ENCODE measurements at places on chromosomes 6 and 20.

DNA sequence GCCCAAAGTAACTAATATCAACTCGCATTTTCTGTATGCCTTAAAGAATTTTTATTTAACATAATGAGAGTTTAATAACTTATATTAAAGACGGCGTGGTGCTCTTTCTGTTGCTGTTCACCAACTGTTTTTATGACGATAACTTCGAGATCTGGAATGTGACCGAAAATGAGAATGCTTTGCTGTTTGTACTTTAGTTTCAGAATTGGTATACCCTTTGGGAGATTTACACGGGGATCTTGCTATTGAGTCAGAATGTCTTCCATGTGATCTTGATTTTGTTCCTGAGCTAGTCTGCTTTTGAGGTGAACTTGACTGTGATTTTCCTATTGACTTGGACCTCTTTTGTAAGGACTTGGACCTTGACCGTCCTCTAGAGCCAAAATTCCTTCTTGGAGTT lies 17.9 kb downstream of the PNRC1 start:
- DNase-seq, result no peak

- no peak for DNase-seq
These were observed 86.4 kb downstream of the TCP11 start for GRCh38 chr6:35054743-35055130.

- DNase-seq, result no peak
These were observed at the start of gene SEMG1 for GRCh38 chr20:45206725-45207124. TSS of gene SEMG1 (plus strand) at chr20:45207033. CDS start at chr20:45207054, 21 bp downstream.

DNA sequence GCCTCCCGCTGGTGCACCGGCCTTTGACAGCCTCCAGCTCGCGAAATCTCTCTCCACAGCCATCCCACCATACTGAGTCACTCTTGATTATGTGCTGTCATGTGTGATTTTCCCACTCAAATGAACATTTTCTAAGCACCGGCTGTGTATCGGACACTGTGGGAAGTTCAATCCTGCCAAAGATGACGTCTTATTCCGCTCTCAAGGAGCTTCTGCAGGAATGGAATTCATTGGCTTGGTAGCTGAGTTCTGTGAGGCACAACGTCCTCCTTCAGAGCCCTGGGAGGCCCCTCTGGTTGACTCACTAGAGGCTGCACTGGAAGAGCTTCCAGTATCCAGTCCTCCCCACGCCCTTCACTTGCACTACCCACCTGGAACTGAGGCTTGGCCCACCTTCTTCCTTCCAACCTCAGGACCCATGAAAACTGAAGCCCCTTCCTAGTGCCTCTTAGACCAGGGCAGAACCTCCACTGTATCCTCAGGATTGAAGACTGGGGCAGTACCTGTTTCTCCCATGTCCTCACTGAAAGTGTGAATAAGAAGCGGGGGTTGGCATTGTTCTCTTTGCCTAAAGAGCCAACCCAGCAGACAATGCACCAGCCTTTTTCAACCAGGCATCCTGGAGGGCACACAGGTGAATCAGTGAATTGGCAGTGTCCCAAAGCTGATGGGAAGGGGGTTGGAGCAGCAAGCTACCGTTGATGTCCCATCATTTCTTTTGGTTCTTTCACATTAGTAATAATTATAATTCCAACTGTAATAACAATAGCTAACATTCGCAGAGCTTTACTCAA lies 1.7 kb downstream of the UNC5CL start:
- DNase-seq, result no peak

- no peak for DNase-seq
These were observed 26.5 kb downstream of the EIF2S2 start for GRCh38 chr20:34085544-34086040.

DNA sequence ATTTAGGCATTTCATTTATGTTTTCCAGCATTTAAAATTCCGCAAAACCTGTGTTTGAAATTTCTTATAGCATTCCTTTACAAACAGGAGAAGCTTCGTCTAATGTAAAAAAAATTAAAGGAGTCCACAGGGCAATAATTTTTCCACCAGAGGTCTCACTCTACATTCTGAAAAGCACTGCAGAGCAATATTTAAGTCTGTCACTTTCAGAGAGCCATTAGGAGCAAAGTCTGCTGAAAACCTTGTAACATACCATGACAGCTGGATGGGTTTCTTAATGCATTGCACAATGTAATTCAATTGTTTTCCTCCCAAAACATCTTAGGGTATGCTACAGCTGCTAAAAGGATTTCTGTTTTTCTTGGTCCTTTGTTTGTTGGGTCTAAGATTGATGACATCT lies 18.0 kb downstream of the BAG2 start:
- no peak for DNase-seq

GRCh38 chr6:169990095-169991030 lies 238.9 kb downstream of the ERMARD start:
- no peak for DNase-seq

DNA sequence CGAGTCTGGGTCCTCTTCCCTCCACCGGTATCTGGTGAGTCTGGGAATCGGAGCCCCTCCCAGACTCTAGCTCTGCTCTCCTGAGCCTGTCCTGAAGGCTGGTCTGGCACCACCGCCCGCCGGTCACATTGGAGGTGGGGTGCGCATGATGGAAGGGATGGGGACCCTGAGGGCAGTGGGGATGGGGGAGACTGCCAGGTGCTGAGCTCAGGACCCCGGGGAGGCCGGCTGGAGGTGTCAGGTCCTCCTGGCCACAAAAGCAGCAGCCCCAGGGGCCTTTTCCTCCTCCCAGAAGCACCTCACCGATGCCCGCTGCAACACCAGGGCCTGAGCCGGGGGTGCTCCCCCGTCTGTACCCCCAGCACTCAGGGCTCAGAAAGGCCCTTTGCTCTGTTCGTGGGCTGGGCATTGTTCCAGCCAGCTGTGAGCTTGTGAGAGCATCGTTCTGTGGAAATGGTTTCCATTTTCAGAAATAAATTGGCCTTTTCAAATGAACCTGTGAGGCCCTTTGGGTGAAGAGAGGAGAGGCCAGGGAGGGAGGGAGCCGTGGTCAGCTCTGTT lies 2.5 kb upstream of the NPBWR2 start:
- DNase-seq, result no peak

- no peak for DNase-seq
These were observed 107.0 kb downstream of the CD83 start for GRCh38 chr6:14224359-14225103.

DNA sequence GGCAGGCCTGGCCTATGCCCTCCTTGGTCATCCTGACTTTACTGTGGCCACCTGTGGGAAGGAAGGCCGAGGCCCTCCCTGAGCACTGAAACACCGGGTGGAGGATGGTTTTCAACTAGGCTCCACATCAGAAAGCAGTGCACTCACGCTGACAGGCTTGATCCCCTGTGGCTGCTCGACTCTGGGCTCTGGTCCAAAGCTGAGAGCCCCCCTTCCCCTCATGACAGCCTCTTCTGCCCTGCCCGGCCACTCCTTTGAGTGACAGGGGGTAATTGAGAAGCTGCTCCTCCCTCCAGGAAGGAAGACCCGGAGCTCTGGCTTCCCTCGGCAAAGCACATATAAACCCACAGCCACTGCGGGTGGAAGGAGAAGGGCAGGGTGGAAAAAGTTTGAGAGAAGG lies 43.6 kb downstream of the MUC22 start:
- DNase-seq, result no peak

GRCh38 chr6:151502499-151502898 lies 8.7 kb downstream of the CCDC170 start:
- DNase-seq, result no peak

DNA sequence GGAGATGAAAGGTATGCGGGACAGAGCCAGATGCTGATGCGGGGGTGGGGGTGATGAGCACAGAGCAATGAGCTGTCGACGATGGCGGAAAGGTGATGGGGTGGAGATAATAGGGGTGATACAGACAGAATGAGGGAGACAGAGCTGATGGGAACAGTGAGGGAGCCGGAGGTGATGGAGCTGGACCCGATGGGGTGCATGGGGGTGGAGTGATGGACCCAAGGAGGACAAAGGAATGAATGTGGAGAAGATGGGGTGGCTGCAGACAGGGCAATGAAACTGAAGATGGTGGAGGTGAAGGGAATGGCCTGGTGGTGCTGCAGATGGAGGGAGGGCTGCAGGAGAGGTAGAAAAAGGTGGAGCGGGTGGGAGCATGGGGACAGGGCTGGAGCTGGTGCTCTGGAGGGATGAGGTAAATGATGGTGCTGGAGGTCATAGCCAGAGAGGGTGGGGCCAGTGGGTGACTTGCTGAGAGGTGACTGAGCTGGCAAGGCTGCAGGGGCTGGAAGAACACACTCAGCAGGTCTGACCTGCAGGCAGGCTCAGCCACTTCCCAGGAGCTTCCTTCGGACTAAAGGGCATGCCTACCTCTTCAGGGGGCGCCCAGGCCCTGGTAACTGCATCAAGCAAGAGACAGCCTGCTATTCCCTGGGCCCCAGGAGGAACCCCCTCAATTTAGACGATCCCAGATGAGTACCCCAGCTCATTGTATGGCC lies 6.0 kb upstream of the FOXS1 start:
- DNase-seq, result no peak

- peak; percentile 28 for DNase-seq
These were observed 51.5 kb downstream of the SLC23A2 start for GRCh38 chr20:4949833-4950178.

- DNase-seq, result no peak
These were observed 510 bp downstream of the NDRG3 start for GRCh38 chr20:36745234-36745926.

- DNase-seq, result no peak
These were observed 81.8 kb downstream of the FYN start for GRCh38 chr6:111791415-111791814.

DNA sequence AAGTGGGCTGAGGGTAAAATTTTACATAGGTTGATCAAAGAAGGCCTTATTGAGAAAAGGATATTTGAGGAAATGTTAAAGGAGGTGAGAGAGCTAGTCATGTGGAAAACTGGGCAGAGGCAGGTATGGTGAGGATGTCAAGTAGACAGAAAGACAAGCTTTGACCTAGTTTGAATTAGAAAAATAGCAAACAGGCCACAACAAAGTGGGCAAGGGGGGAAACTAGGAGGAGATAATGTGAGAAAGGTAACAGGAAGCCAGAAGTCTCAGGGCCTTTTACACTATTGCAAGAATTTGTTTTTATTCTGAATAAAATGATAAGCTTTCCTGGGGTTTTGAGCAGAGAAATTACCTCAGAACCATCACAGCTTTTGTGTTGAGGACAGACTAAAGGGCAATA lies 115.7 kb downstream of the RWDD2A start:
- DNase-seq, result no peak

GRCh38 chr6:110683241-110683640 lies 132.0 kb downstream of the CDK19 start:
- no peak for DNase-seq

GRCh38 chr6:43192911-43193310 lies 10.9 kb downstream of the CUL9 start:
- DNase-seq, result no peak

- no peak for DNase-seq
These were observed 20.1 kb upstream of the EMILIN3 start for GRCh38 chr20:41386502-41387427.

DNA sequence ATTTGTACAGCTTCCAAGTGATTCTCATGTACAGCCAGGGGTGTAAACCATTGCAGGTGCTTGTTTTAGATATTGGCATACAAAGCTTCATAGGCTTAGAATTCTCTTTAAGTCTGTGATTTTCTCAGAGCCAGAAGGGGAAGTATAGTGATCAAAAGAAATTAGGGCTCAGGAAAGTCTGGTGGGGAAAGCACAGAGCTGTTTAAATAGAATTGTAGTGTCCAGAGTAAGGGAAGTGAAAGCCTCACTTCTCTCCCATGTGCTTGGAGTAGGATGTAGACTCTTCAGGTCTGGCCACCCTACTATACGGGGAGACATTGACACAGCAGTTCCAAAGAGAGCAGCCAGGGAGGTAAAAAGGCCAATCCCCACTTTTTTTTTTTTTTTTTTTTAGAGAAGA lies 10.4 kb downstream of the GCNT2 start:
- DNase-seq, result no peak

DNA sequence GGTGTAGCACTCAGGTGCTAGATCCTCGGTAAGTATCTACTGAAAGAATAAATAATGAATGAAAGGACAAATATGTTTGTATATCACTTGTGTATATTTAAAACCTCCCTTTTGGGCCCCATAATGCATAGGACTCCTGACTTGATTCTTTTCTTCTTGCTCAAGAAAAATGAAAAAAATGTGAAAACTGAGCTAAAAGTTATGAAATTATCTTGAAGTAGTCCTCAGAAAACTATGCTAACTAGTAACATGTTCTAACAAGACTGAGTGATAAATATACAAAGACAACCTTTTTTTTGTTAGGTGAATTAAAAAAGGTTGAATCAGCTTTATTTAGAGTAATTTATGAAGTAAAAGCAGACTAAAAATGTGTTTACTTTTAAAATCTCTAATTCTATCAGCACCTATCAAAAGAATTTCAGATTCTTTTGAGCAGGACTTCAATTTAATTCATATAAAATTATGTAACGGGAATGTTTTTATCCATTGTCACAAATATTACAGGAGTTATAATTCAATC lies 247.8 kb upstream of the JAG1 start:
- DNase-seq, result no peak

DNA sequence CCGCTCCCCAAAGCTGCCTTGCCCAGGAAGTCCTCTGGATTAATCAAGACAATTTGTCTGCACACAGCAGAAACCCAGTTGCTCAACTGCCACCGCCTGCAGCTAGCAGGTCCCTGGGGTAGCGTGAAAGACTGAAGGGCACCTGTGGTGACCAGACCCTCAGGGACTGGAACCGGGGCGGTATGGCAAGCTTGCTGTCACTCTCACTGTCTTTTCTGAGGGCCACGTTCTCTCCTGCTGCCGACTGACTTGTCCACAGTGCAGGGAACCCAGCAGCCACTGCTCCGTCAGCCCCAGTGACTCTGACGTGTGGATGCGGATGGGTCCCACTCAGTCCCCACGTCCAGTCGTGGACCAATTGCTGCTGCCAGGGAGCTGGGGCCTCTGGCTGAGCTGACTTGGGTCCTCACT lies 72.8 kb upstream of the PMEPA1 start:
- no peak for DNase-seq

- no peak for DNase-seq
These were observed 189.8 kb upstream of the OPRM1 start for GRCh38 chr6:153849072-153849779.

DNA sequence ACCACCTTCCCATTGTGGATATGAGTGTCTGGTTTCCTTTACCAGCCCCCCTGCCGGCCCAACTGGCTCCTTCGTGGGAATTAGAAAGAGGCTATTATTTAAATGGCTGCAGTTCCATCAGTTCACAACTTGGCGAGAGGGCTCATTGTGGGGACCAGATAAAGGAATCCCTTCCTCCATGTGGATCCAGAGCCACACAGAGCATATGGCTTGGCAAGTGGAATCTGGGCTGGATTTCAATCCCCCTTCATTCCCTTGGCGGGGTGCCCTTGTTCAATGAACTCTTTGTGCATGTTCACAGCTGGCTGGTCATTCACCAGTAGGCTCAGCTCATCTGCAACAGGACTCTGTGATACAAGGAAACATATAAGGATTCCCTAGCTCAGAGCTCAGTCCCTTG lies 140.6 kb downstream of the OPN5 start:
- peak; percentile 56 for DNase-seq

GRCh38 chr6:166360243-166361076 lies 18.1 kb upstream of the SFT2D1 start:
- no peak for DNase-seq

DNA sequence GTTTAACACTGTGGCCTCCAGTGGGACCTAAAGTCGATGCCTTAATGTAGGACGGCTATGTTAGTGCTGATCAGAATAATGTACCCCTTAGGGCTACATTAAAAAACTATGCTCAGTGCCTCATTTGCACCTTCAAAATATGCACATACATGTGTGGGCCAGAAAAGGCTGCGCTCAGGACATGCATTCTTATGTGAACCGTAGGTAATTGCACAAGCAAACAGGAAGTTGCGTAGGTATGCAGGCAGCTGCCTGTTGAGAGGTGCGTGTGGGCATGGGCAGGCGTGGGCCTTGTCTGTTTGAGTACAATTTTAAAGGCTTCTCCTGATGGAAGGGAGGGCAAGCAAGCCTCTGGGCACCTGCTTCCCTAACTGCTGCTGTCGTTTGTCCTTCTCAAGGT lies 116.2 kb upstream of the JAG1 start:
- no peak for DNase-seq

All from hippocampal formation (tissue), 2 donors.